Kidney (tissue), 22 donors: ENCODE measurements at places on chromosomes 2 and 18. TPM values are rescaled to one million over a fixed set of nuclear protein-coding genes. Genes with fewer than 3 reads are reported as not detected.

AP1S3 gene
- 85.3 TPM for total RNA-seq

DHRS9 gene
- 2.2 TPM for total RNA-seq

SP140 gene
- 7.3 TPM for total RNA-seq

TEKT4 gene
- 0.16 TPM for total RNA-seq

BCL2L11 gene
- 32.7 TPM for total RNA-seq

KATNAL2 gene
- 6.9 TPM for total RNA-seq

SKOR2 gene
- total RNA-seq: not detected

NTSR2 gene
- total RNA-seq: not detected

KCNIP3 gene
- total RNA-seq: 27.6 TPM

MGAT5 gene
- total RNA-seq: 40.9 TPM

PARD3B gene
- total RNA-seq: 29.6 TPM

DNA sequence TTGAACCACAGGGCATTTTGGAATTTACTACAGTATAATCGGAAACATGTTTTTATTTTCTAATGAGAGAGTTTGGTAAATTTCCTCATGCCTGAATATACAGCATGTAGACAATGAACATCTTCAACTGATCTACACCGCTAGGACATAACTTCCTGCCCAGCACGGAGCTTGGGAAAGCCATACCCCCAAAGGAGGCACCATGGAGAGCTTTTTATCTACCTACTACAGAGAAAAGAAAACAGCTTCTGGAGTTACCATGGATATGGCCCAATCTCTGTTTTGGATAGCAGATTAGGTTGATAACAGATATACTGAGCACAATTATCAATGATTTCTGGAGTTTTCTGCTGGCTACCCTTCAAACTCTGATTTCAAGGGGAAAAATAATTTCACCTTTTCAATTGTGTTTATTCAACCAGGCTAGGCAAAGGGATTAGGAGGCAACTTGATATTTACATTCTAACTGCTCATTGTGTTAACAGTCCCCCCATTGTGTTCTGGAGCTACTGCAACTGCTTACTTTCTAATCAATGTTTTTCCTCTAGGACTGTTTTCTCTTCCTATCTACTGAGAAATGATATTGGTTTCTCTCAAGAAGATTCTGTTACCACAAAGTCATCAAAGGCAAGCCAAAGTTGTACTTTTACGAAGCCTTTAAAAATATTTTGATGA is 123.0 kb upstream of the ARHGAP28 start:
- no peak overlapping the region for H3K4me3 ChIP-seq
- no peaks in the 10 kb centered on the region for H3K4me1 ChIP-seq
- no peak overlapping the region for H3K27ac ChIP-seq

- H3K36me3 ChIP-seq: no peaks in the 10 kb centered on the region
- no peak overlapping the region for H3K4me3 ChIP-seq
- no peaks in the 10 kb centered on the region for H3K27me3 ChIP-seq
- H3K4me1 ChIP-seq: no peaks in the 10 kb centered on the region
- H3K27ac ChIP-seq: no peak overlapping the region
These were observed 2.0 kb downstream of the CSRNP3 start for GRCh38 chr2:165471349-165471950.

DNA sequence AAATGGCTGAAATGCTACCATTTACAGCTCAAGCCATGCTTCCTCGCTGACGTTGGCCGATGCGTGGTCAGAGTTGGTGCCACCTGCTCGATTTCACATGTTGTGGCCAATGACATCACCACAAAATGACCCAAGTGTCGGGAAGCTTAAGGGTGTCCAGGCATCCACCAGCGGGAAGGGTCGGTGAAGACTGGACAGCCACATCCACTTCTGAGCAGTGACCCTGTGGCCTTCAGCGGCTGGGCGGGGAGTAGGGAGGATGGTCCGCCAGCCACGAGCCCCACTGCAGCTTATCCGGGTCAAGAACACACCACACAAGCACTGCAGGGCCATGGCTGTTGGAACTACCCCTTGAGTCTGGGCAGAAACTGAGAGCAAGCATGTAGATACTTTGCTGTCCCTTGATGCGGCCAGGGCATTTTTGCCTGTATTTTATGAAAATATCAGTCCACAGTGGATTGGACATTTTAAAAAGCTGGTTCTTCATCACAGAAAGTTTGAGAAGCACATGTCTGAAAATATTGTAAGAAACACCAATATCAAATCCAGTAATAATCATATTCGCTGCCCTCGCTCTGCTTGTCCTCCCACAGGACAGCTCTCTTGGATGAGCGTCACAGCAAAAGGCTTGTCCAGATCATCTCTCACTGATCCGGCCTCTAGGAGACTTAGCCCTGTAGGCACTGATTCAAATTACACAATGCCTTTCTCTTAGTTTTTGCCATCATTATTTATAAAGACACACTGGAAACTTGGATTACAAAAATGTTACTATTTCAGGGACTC is 174.0 kb downstream of the TWIST2 start:
- H3K36me3 ChIP-seq: no peaks in the 10 kb centered on the region
- H3K27ac ChIP-seq: no peak overlapping the region
- H3K4me1 ChIP-seq: no peaks in the 10 kb centered on the region
- no peak for DNase-seq
- H3K27me3 ChIP-seq: no peaks in the 10 kb centered on the region
- no peak overlapping the region for H3K4me3 ChIP-seq

- no peak for DNase-seq
- no peak overlapping the region for H3K4me3 ChIP-seq
- H3K36me3 ChIP-seq: no peaks in the 10 kb centered on the region
These were observed 62.6 kb upstream of the TGFA start for GRCh38 chr2:70616168-70616694.

- H3K27ac ChIP-seq: no peak overlapping the region
- DNase-seq: no peak
- H3K4me3 ChIP-seq: no peak overlapping the region
- H3K4me1 ChIP-seq: no peaks in the 10 kb centered on the region
These were observed 153.1 kb upstream of the LMAN1 start for GRCh38 chr18:59512025-59512755.

GRCh38 chr2:1922402-1923025 is 178.2 kb upstream of the PXDN start:
- DNase-seq: no peak
- no peak overlapping the region for H3K4me3 ChIP-seq
- H3K27me3 ChIP-seq: no peaks in the 10 kb centered on the region
- no peaks in the 10 kb centered on the region for H3K36me3 ChIP-seq

- no peak overlapping the region for H3K27ac ChIP-seq
- H3K4me3 ChIP-seq: no peak overlapping the region
- peaks cover 5% of the 10 kb centered on the region for H3K4me1 ChIP-seq
- H3K27me3 ChIP-seq: no peaks in the 10 kb centered on the region
- H3K36me3 ChIP-seq: no peaks in the 10 kb centered on the region
These were observed 100.5 kb upstream of the ODC1 start for GRCh38 chr2:10548626-10549025.

GRCh38 chr2:160061944-160062291 is 497 bp downstream of the PLA2R1 start:
- peaks cover 2% of the 10 kb centered on the region for H3K4me1 ChIP-seq
- H3K36me3 ChIP-seq: no peaks in the 10 kb centered on the region
- DNase-seq: no peak
- peak overlapping the region; percentile 77 for H3K4me3 ChIP-seq

DNA sequence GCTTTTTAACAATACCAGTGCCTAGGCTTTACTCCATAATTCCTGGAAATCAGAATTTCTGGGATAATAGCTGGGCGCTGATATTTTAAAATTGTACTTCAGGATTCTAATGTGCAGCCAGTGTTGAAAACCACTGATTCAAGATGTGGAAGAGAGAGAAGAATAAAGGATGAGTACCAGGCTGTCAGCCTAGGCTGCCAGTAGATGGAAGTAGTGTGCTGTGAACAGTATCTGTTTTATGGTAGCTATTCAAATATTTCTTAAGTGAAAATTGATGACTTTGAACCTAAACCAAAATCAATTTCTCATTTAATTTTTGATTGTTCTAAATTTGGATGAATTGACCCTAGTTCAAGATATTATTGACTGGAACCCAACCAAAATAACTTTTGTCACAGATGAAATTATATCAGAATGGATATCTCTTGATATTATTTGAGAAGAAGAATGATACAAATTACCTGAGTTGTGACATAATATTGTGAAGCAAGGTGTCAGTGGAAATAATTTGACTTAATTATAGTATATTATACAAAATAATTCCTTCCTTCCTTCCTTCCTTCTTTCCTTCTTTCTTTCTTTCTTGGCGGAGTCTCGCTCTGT is 88.0 kb downstream of the COMMD1 start:
- DNase-seq: no peak
- H3K4me1 ChIP-seq: no peaks in the 10 kb centered on the region
- no peaks in the 10 kb centered on the region for H3K36me3 ChIP-seq
- no peak overlapping the region for H3K27ac ChIP-seq
- H3K27me3 ChIP-seq: no peaks in the 10 kb centered on the region

- H3K36me3 ChIP-seq: peaks cover 3% of the 10 kb centered on the region
- H3K27me3 ChIP-seq: no peaks in the 10 kb centered on the region
- H3K4me1 ChIP-seq: no peaks in the 10 kb centered on the region
- no peak overlapping the region for H3K4me3 ChIP-seq
These were observed 104.7 kb upstream of the MYO3B start for GRCh38 chr2:170073288-170073687.

- H3K27ac ChIP-seq: peak overlapping the region; percentile 48
- H3K4me3 ChIP-seq: peak overlapping the region; percentile 67
- peaks cover 11% of the 10 kb centered on the region for H3K4me1 ChIP-seq
- H3K36me3 ChIP-seq: no peaks in the 10 kb centered on the region
- DNase-seq: peak; percentile 72
- no peaks in the 10 kb centered on the region for H3K27me3 ChIP-seq
These were observed 530 bp downstream of the GALNT1 start for GRCh38 chr18:35581898-35582641.

DNA sequence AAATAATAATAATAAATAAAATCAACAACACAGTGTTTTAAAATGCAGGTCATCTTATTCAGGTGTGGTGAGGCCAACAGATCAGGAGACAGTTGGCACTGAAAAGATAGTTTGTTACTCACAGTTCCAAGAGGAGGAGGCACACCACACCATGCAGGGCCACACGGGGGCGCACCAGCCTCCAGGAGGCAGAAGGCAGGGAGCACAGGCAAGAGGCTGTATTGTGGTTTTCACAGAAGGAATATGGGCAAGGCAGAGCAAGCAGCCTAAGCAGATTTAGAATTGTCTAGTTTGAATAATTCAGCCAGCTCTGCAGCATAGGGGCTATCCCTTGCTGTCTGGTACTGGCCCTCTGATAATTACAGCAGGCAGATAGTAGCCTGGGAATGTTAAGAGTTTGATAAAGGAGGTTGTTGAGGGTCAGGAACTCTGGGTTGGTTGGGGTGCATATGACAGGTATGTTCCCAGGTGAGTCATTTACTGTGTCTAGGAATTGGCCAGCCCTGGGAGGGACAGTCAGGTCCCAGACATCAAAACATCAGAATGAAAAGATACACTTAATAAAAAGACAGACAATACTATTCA is 31.3 kb downstream of the KIAA2012 start:
- DNase-seq: no peak
- no peaks in the 10 kb centered on the region for H3K27me3 ChIP-seq
- no peak overlapping the region for H3K4me3 ChIP-seq
- H3K36me3 ChIP-seq: no peaks in the 10 kb centered on the region

DNA sequence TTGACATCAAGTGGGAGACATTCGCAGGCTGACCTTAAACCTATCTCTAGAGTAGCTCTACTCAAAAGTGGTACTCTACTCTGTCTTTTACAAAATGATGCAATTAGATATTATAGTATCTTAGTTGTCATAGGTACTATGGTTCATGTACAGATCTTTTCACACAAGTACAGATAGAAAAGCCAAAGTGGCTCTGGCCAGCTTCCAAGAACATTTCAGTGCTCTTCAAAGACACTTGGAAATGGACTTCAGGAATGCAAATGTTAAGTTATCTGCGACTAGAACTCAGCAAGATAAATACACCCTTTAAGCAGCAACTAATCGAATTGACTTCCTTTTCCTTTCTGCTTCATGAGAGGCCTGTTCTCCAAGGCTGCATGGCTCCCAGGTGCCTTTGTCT is 718.7 kb upstream of the FAM98A start:
- H3K4me1 ChIP-seq: no peaks in the 10 kb centered on the region
- no peak overlapping the region for H3K4me3 ChIP-seq
- DNase-seq: no peak
- H3K36me3 ChIP-seq: no peaks in the 10 kb centered on the region

GRCh38 chr2:234579231-234579962 is 82.5 kb upstream of the ARL4C start:
- no peaks in the 10 kb centered on the region for H3K36me3 ChIP-seq
- no peak overlapping the region for H3K27ac ChIP-seq
- H3K4me1 ChIP-seq: no peaks in the 10 kb centered on the region
- no peaks in the 10 kb centered on the region for H3K27me3 ChIP-seq
- DNase-seq: no peak

DNA sequence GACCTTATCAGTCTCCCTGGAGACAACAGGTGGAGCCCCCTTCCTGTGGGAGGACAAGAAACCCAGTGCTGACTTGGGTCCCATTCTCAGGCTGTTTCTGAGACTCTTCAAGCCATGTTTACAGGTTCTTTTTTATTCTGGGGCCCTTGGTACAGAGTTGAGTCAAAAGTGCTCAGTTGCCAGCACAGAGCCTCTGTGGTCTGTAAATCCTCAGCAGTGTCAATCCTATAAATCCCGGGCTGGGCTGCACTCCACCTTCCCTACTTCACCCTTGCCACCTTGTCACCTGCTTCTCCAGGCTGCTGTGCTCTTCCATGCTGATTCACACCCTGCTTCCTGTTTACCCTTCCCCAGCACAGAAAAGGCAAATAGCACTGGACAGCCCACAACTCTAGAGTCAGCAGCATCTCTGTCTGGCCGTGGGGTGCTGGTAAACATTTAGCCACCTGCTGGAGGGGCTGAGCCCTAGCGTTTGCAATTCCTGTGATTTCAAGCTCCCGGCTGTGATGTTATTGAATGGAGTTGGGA is 74.7 kb downstream of the TNFRSF11A start:
- no peak overlapping the region for H3K4me3 ChIP-seq
- DNase-seq: no peak
- no peak overlapping the region for H3K27ac ChIP-seq
- H3K27me3 ChIP-seq: no peaks in the 10 kb centered on the region
- no peaks in the 10 kb centered on the region for H3K36me3 ChIP-seq

DNA sequence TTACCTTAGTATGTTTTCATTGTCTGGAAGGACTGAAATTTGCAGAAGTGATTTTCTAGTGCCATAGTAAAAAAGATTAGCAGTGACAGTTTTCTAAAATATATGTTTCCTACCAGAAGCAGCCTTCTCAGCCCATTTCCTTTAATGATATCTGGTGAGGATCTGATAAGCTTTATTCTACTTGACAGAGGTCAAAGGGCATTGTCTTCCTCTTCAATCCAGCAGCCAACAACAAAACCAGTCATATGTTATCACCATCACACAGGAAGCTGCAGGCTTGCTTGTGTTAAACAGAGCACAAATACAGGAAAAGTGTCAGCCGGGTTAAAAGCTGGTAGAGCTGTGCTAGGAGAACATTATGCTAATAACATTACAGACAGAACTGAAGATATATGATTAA is 35.6 kb upstream of the ZSWIM2 start:
- no peaks in the 10 kb centered on the region for H3K27me3 ChIP-seq
- H3K4me3 ChIP-seq: no peak overlapping the region
- H3K27ac ChIP-seq: no peak overlapping the region
- no peaks in the 10 kb centered on the region for H3K4me1 ChIP-seq

- H3K27ac ChIP-seq: no peak overlapping the region
- no peaks in the 10 kb centered on the region for H3K4me1 ChIP-seq
- DNase-seq: no peak
- H3K4me3 ChIP-seq: no peak overlapping the region
- H3K36me3 ChIP-seq: no peaks in the 10 kb centered on the region
- H3K27me3 ChIP-seq: no peaks in the 10 kb centered on the region
These were observed 36.3 kb upstream of the LBH start for GRCh38 chr2:30195016-30195415.

GRCh38 chr2:42566837-42567321 is 1.6 kb upstream of the MTA3 start:
- peaks cover 3% of the 10 kb centered on the region for H3K4me1 ChIP-seq
- no peaks in the 10 kb centered on the region for H3K36me3 ChIP-seq
- no peak overlapping the region for H3K4me3 ChIP-seq
- H3K27me3 ChIP-seq: no peaks in the 10 kb centered on the region
